HT1080 (cell line): ENCODE measurements at places on chromosomes 4 and X. TPM values are rescaled to one million over a fixed set of nuclear protein-coding genes. Genes with fewer than 3 reads are reported as not detected.

- DNase-seq = no peak
These were observed 32.4 kb upstream of the CD99 start for GRCh38 chrX:2658585-2659292.

GRCh38 chr4:101086801-101087586 is 260.3 kb downstream of the PPP3CA start:
- DNase-seq = peak; percentile 9

The TCEAL1 gene
- total RNA-seq = 21.9 and 33.4 TPM in 2 replicates

The SHROOM2 gene
- 2.1 and 3.2 TPM in 2 replicates for total RNA-seq

The FSTL5 gene
- 0.02 TPM in 1 of 2 replicates, not detected in the other for total RNA-seq
